ENCODE measurements at places on chromosomes 16 and 17.

DNA sequence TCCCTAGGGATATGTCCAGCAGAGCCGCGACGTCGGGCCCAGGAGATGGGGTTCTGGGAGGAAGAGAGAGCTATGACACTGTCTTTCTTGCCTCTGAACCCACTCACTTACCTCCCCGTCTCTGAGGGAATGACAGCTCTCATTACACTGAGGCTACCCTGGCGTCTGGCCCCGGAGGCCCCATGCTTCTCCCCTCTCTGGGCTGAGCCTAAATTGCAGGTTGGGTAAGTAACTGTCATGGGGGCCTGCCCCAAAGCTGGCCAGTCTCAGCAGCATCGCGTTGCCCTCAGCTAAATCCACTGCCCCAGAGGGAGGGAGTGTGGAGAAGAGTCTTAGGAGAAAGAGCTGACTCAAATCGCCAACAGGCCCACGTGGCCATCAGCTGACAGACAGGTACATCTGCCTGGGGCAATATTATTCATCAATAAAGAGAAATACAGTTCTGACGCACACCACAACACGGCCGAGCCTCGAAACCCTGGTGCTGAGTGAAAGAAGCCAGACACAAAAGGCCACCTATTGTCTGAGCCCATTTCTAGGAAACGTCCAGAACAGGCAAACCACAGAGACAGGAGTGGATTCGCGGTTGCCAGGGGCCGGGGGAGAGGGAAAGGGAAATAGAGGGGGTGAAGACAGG, 156.4 kb downstream of the C16orf95 start:
- DNase-seq = no peak

DNA sequence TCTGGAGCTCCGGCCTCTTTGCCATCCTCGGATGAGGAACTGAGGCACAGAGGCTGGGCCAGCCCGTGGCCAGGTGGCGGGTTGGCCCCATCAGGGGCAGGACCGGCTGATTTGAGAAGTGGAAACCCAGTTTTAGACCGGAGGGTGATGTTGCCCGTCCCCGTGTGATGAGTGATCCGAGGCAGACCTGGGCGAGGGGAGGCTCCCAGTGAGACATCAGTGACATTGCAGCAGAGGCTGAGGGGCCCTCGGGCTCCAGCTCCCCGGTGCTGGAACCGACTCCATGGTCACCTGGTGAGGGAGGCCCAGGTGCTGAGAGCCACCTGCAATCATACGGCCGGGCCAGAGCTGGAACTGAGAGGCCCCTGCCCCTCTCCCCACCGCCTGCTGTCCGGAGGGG, 26.9 kb upstream of the CACNA1H start:
- DNase-seq = no peak

- no peak for DNase-seq
Observed at GRCh38 chr16:85010446-85010930, 847 bp downstream of the ZDHHC7 start.

DNA sequence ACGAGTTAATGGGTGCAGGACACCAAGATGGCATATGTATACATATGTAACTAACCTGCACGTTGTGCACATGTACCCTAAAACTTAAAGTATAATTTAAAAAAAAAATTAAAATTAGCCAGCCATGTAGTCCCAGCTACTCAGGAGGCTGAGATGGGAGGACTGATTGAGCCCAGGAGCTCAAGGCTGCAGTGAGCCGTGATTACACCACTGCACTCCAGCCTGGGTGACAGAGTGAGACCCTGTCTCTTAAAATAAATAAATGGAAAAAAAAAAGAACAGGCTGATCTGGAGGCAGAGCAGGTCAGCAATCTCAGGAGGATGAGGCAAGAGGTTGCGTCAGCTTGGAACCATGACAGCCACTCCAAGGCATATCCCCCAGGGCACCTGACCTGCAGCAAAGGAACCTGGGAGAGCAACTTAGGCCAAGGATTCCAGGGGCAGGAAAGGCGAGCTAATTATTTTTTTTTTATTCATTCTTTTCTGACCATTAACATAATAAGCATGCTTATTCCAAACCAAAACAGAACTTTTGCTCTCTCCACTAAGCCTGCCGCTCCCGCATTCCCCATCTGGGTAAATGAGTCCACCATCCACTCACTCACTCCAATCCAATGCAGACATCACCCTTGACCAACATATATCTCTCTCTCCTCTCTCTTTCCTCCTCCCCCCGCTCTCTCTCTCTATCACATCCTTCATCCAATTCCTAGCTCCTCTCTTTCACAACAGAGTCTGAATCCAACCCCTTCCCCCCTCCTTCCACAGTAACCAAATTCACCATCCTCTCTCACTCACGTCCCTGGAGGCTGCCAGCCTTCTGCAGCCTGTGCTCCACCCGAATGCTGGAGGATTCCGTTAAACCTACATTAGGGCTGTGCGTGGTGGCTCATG, 47.7 kb downstream of the TK2 start:
- no peak for DNase-seq

DNA sequence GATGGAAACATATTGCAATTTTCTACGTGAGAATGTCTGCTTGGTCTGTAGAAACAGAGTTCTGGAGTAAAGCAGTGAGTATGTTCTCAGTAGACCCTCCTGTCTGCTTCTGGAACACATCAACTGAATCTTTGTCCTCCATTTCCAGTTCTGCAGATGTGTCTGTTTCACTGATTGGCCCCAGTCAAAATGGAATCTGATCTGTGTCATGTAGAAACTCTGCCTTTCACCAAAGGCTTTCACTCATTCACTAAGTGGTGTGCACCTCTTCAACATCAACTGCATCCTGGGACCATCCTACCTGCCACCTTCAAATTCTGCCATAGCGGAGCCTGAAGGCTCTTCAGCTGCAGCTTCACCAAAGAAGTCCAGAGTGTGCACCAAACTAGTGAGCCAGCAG, 2.8 kb upstream of the ZNF267 start:
- no peak for DNase-seq

- no peak for DNase-seq
Observed at GRCh38 chr16:73054125-73054484, 6.2 kb upstream of the ZFHX3 start.

GRCh38 chr16:48076455-48077012, 79.3 kb downstream of the ABCC12 start:
- no peak for DNase-seq

DNA sequence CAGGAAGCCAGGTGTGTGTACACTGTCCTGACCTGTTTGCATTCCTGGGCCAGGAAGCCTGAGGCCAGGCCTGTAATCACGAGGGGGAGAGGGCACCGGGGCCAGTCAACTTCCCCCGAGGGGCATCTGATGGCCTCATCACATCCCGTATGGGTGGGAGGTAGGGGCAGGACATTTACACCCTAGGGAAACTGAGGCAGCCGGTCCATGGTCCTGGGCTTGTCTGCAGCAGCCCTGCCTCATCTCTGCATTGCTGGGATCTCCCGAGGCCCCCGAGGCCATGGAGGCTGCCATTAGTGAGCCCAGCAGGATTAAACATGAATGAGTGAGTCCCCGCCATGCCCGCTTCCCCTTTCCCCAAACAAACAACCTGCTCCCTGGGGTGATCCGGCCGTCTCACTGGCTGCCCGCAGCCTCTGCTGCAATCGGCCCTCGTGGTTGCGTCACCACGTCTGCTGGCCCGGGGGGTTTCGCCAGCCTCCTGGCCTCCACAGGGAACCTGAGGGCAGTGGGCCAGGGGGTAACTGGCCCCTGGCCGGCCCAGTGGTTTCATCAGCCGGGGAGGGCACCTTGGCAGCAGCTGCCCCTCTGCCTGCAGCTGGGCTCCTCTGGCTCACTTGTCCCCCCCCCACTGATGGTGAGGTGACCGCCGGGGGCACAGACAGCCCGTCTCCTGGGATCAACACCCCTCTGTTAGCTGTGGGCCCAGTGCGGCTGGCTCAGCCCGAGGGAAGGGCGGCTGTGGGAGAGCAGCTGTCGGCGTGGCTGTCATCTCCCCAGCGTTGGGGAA, 88.3 kb upstream of the GSE1 start:
- no peak for DNase-seq

DNA sequence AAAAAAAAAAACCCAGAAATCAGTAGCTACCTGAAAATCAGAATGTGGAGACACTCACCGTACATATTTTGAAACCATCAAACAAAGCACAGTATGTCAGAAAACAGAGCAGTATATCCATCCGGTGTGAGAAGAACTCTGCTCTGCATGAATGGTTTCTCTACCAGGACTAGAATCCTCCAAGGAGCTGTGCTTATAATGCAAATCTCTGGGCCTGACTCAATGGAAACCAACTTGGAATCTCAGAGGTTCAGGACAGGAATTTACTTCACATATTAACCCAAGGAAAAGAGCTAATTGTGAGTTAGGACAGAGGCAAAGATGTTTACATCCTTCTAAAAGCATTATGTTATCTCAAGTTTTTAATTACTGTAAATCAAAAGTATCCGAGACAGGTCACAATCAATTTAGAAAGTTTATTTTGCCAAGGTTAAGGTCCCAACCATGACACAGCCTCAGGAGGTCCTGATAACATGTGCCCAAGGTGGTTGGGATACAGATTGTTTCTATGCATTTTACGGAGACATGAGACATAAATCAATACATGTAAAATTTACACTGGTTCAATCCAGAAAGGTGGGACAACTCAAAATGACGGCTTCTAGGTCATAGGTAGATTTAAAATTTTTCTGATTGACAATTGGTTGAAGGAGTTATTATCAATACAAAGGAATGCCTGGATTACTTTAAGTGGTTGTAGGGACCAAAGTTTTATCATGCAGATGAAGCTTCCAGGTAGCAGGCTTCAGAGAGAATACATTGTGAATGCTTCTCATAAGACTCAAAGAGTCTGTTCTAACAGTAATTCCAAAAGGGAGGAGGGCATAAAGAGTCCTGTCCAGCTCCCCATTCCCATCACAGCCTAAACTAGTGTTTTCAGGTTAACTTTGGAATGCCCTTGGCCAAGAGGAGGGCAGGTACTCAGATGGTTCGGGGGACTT, 164.1 kb downstream of the CDH8 start:
- no peak for DNase-seq

DNA sequence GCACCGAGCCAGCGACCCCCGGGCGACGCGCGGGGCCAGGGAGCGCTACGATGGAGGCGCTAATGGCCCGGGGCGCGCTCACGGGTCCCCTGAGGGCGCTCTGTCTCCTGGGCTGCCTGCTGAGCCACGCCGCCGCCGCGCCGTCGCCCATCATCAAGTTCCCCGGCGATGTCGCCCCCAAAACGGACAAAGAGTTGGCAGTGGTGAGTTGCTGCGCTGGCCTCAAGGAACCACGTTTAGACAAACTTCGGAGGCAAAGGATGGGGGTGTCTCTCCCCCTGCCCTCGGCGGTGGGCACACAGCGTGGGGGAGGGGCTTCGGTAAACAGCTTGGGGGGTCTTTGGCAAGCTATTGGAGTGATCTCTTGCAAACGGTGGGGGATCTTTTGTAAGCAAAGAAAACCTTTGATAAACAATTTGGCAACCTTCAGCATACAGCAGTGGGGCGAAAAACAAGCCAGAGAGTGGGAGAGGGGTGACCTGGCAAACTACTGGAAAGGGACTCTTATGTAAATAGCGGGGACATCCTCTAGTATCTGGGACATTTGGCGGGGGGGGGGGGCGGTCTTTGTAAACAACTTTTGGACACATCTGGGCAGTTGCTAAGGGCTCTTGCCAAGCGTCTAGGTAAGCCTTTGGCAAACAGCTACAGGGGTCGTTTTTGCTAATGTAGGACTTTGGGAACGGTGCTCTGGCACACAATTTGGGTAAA, 587 bp downstream of the MMP2 start:
- no peak for DNase-seq

DNA sequence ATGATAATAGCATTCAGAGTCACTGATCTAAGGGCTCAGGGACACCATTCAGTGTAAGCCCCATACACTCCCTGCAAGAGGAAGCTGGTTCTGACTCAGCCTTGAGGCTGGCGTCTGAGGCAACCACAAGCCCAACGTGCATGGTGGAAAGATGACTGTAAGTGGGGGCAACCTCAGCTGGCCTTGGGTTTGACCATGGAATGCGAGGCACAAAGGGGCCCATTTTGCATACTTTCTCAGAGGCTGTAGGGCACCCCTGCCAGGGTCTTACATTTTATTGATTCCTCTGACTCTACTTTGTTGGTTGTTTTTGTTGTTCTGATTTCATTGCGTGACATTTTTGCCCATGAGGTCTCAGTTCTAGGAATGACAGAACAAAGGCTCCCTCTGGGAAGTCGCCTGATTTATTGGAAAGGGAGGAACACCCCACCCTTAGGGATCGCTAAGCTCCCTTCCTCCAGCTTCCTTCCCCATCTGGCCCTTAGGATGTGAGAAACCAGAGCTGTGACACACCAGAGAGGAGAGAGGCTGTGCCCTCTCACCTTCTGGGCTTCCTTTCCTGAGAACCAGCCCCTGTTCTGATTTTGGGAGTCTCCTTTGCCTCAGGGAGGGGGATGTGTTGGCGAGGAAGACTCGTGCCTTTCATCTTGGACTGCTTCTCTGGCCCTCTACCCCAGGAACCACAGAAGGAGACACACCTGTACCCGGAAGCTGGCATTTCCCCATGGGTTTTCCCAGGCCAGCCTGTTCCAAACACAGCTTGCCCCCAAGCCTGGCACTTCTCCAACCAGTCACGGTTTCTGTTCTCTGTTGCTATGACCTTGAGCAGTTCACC, 5.6 kb upstream of the CIITA start:
- DNase-seq = no peak

- DNase-seq = no peak
Observed at GRCh38 chr17:19904924-19905323, 37.2 kb upstream of the ULK2 start.

GRCh38 chr16:70724146-70725023, 38.5 kb upstream of the MTSS2 start:
- no peak for DNase-seq

DNA sequence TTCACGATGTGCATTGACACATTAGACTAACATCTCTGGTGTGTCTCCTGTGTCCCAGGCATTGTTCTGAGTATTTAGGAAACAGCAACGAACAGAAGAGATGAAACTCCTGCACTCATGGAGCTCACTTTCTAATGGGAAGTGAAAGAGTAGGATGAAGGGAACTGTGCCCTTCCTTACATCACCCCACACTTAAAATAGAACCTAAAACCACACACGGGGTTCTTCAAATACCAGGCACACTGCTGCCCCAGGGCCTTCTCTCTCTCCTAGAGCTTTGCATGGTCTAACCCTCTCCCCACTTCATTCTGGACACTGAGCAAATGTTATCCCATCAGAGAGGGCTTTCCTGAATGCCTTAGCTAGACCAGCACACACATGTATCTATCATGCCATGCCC, 33.7 kb downstream of the TRIM25 start:
- DNase-seq = no peak

- no peak for DNase-seq
Observed at GRCh38 chr17:44279346-44279665, 11.4 kb upstream of the SLC4A1 start.

- no peak for DNase-seq
Observed at GRCh38 chr17:43552229-43552837, 6.2 kb upstream of the ETV4 start.

GRCh38 chr17:27743281-27743885, 56.9 kb downstream of the NOS2 start:
- DNase-seq = no peak

DNA sequence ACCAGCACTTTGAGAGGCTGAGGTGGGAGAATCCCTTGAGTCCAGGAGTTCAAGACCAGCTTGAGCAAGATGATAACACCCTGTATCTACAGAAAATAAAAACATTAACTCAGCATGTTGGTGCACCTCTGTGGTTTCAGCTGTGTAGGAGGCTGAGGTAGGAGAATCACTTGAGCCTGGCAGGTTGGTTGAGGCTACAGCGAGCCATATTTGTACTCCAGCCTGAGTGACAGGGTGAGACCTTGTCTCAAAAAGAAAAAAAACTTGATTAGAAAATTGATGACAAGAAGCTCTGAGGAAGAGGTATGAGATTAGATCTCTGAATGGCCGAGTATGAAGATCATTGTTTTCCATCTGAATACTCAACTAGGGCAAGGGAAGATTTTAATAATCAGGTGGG, 31.0 kb downstream of the SCPEP1 start:
- no peak for DNase-seq

- DNase-seq = no peak
Observed at GRCh38 chr16:56903866-56904265, 28.1 kb upstream of the HERPUD1 start.

Measured in stimulated activated CD4-positive, alpha-beta T cell treated with anti-CD3 and anti-CD28 coated beads, Interleukin-15, amount 100 ng/mL, for 1 hour (primary cell).